ENCODE measurements at places on chromosomes 7 and 10.

DNA sequence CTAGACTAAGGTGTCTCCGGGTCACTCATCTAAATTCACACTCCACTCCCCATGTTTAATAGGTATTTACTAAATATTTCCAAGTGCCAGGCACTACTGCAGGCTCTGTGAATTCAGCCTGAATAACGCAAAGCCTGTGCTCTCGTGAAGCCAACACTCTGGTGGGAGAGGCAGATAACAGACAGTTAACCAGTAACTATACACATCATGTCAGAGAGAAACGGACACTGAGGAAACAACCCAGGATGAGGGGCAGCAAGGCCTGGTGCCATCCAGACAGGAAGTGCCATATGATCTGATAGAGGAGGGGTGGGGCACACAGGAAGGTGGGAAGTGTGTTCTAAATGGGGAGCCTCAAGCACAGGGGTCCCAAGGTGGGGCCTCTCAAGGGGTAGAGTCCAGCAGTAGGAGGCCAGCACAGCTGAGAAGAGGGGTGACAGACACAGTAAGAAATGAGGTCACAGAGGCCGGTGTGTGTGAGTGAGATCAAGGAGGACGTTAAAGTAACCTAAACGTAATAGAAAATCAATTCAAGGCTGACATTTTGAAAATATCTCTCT lies 85.3 kb downstream of the LARP4B start:
- DNase-seq, result no peak

DNA sequence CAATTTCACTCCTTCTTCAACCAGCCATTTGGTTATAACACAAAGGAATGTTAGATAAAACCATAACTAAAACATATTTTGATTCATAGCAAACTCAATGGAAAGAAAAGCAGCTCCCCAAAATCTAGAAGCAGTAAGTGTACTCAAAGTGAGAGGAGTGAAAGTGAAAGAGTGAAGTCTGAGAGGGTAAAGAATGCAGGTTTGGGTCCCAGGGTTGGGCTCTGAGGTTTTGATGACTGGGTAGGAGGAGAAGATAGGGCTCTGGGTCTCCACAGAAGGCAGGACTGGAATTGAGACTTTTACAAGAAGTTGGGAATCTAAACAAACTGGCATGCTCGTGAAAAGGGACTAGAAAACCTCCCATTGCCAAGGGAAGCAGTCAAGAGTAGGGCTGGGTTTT lies 85.4 kb upstream of the RSU1 start:
- no peak for DNase-seq

GRCh38 chr7:140069298-140069949 lies 6.7 kb upstream of the PARP12 start:
- DNase-seq, result no peak

GRCh38 chr7:112511451-112512202 lies 30.8 kb downstream of the LSMEM1 start:
- DNase-seq, result no peak

- no peak for DNase-seq
These were observed 43.2 kb downstream of the DPYSL4 start for GRCh38 chr10:132229834-132230556.

DNA sequence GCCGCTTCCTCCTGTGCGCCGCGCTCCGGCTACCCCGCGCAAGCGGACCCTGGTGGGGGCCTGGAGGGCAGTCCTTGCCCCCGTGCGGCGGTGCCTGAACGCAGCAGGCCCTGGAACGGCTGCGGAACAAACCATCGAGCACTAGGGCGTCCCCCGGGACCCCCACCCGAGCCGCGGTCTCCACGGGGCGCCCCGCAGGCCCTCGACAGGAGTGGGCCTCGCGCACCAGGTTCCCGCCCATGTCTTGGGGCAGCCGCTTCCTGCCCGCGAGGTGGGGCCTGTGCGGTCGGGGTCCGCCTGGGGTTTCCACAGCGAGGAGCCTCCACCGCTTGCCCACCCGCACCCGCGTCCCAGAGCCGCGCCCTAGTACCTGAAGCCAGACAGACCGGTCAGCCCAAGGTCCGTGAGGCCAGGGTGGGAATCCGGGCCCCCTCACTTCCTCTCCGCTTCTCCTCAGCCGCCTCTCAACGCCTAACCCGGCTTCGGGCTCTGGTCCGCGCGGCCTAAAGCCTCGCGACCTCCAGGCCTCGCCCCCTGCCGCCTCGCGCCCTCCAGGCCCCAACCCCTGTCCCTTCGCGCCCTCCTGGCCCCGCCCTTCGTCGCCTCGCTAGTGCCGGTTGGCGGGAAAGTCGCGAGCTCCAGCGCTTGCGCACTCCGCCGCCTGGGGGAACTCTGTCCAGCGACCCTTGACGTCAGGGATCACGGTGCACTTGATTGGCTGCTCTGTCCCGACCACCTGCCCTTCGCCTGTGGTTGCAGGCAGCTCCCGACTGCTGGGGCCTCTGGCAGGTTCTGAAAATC lies 7.0 kb upstream of the GBX1 start:
- DNase-seq, result no peak

- DNase-seq, result no peak
These were observed 61.7 kb upstream of the UBE3C start for GRCh38 chr7:157077021-157077420.

DNA sequence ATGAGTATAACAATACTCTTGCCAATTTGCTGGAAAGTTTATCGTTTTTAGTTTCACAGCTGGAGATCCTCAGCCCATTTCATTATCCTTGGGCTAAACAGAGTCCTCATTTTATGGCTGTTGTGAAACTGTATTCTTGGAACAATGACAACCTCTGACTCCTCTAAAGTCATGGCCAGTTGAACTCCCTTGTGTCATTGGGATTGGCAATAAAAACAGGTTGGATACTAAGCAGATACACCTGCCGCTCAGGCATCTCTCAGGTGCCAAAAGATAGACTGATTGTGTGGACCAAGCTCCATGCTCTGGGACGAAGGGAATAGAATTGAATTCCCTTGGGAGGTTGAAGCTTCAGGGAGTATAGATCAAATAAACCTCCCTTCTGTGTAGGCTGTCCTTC lies 182.2 kb downstream of the WDR11 start:
- DNase-seq, result no peak

DNA sequence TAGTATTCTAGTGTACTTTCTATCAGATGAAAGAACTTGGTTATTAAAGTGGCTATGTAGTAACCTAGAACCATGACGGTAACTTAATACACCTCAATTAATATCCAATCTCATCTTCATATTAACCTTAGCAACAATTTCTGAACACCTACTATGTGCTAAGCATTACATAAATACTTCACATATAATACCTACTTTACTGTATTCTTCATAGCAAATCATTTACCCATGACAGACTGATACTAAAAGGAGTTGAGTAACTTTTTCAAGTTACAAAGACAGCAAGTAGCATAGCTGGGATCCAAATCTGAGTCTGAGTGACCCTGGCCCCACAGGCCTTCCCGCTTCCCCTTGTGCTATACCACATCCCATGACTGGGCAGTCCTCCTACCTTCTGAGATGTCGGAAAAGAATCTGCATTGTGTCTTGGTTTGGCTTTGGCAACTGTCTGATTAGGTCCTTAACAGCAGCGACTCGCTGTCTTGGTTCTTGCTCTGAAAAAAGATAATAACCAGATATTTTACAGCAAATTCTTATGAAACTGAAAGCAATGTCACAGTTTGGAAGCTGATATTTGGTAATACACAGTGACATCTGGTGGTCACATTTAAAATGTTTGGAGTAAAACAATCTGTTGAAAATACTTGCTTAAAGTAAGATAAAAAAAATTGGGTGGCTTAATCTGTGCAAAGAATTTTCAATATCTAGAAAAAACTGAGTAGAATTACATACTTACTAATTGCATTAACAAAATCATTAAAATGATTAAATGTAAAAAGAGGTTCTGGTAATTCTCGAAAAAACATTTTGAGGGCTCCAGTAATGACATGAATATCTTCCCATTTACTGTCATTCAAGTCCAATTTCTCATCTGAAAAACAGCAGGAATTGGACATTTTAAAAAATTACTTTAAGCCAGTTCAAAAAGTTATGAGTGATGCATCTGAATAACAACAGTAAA lies 120.1 kb downstream of the ARHGAP12 start:
- peak; percentile 48 for DNase-seq

DNA sequence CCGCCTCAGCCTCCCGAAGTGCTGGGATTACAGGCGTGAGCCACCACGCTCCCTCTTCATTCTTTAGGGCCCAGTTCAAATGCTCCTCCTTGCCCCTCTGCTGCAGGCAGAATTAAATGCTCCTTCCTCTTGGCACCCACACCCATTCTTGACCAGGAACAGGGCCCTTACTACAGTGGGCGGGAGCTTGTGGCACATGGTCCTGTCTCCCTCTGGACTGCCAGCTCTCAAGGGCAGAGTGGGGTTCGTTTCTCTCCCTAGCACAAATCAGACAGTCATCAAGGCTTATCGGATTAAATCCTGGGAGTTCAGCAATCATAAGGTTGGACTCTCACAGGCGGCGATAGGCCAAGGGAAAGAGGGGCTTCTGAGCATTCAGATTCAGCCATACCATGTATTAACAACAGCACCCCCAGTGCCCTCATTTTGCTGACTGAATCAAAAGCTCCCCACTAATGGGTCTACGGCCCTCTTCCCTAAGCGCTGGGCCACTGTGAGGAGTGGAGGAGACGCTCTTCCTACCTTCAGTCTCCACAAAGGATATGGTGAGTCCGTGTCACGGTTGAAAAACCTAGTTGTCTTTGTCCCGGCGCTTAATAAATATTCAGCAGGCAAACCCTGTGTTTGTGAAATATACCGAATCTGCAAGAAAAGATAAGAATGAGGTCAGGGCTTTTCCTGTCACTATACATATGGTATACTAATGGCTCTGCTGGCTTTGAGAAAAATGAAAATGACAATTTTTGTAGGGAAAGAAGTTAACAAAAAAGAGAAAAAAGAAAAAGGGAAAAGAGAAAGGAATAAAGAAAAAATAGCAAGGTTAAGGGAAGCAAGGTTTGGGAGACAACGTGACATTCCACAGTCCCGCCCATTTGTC lies 107.4 kb downstream of the CLEC2L start:
- no peak for DNase-seq

DNA sequence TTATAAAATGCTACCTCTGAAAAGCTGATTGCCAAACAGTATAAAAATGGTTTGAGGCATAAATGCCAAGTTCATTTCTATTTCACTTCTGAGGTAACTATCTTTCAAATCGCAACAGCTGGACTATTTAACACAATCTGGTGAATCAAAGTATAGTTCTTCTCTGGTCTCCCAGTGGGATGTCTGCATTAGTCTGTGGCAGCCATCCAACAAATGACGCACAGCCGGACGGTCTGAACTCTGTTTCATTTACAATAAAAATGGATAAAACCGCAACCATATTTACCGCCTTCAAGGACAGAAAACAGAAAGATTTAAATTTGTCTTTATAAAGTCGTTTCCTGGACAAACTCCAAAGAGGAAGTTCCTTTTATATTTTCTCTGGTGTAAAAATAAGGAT lies 41.9 kb downstream of the ENO4 start:
- DNase-seq, result peak; percentile 81

Data from AG04450 (cell line).